ENCODE measurements at places on chromosomes 5 and 9. TPM values are rescaled to one million over a fixed set of nuclear protein-coding genes. Genes with fewer than 3 reads are reported as not detected.

DNA sequence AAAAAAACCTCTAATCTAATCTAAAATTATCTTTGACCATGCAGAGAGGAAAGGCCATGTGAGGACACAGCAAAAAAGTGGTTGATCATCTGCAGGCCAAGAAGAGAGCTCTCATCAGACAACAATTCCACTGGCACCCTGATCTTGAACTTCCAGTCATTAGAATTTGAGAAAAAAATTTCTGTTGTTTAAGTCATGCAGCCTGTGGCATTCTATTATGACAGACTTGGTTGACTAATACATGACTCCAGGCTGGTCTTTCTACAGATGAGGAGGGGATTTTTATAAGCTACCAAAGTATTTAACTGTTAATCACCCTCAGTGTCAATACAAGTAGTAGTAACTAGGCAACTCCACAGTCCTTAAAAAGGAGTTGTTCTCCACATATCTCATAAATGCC, 358.5 kb upstream of the RGMB start:
- DNase-seq, result peak; percentile 84

GRCh38 chr9:27367175-27367798, 70.3 kb upstream of the EQTN start:
- DNase-seq, result no peak

DNA sequence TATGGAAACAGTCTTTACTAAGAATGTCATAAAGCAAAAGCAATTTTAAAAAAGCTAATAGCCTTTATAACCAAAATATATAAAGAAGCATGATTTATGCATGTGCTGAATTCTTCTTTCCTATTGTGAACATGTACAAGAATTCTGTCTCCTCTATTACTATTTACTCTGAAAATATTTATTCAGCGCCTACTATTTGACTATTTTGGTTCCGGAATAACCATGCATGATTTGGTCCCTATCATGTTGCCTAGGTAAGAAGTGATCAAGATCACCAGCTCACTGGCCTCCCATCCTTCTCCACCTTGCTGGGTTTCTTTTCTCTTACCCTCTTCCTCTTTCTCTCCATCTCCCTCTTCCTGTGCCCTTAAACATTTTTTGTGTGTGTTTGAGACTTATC, 443.8 kb downstream of the SH3GL2 start:
- no peak for DNase-seq

DNA sequence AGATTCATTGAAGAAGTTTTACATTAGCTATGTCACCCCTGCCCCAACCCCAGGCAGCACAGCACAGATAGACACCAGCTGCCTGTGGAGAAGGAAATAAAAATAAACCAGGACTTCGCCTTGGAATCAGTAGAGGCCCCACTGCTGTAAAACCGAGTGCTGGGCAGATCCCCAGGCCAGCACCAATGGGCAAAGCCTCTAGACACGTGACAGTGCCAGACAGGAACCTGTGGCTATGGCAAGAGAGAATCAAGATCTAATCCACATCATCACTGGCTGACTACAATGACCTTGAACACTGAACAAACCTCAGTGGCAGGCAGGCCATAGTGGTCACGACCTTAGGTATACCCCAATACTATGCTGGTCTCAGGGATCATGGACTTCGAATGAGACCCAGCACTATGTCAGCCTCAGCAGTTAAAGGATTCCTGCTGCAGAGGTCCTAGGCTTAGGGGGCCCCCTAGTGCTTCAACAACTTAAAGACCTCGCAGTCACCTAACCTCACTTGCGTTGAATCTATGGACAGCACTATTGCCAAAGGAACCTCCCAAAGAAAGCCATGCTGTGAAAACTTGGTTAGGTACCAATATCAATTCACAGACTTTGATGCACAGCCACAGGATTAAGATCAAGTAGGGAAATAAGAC, 2118.6 kb upstream of the C9orf72 start:
- no peak for DNase-seq

DNA sequence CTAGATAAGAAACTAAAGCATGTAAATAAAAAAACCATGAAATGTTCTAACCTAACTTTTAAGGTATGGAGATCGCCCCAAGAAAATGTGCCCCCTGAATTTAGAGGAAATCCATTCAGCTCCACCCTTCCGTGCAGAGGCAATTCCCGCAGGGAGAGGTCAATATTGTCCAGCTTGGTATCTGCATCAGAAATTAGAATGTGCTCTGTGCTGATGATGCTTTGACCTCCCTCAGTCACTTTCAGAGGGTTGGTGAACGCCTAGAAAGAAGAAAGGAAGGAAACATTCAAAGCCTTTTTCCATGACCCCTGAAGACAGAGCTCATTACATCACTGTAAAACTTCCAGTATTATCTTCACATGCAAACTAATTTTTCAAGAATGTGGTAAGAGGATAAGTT, 91.0 kb downstream of the FREM1 start:
- DNase-seq, result no peak

DNA sequence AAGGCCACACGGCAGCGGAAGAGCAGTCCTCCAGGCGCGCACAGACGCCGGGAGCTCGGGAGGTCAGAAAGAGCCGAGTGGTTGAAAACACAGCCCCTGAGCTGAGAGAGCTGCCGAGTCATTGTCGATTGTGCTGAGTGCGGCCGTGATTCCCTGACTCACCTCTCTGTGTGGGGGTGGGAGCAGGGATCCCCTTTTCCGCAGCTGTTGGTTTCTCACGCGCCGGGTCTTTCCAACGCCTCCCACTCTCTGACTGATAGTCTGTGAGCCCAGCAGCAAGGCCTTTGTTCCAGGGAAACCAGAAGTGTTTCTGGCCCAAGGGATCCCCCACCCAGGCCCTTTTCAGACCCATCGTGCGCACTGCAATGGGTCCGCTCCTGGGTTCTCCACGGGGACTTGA, 97.3 kb downstream of the MRPL36 start:
- DNase-seq, result no peak

DNA sequence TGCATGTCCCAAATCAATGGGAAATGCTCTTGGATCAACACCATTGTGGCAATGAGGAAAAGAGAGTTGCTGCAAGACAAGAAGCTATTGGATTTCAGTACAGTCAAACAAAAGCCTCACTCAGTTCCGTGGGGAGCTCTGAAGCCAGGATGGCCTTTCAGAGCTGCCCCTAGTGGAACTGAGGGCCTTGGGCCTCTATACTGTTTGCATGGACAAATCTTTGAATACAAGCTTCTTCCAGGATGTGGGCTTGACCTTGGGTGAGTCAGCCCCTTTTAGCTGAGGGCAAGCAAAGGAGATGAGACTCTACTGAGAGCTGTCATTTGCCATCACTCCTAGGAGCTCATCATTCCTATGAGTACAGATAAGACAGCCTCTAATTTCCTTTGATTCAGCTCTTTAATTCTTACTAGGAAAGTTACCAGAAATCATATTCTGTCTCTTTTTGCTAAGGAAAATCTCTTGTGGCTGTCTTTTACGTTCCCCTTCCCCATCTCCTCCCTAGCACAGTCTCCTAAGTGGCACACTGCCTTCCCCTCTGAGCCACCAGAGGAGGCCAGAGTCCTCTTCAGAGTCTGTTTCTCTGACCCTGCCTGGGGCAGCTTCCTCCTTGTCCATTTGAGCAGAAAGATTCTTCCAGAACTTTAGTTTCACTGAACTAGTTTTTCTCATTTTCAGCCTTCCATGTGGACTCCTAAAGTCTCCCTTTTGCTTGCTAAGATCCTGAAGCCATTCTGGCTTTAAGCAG, 168.8 kb upstream of the POC5 start:
- peak; percentile 52 for DNase-seq

GRCh38 chr5:73859696-73860095, 233.7 kb downstream of the ARHGEF28 start:
- no peak for DNase-seq

Gene ADGRD2
- not detected for total RNA-seq

DNA sequence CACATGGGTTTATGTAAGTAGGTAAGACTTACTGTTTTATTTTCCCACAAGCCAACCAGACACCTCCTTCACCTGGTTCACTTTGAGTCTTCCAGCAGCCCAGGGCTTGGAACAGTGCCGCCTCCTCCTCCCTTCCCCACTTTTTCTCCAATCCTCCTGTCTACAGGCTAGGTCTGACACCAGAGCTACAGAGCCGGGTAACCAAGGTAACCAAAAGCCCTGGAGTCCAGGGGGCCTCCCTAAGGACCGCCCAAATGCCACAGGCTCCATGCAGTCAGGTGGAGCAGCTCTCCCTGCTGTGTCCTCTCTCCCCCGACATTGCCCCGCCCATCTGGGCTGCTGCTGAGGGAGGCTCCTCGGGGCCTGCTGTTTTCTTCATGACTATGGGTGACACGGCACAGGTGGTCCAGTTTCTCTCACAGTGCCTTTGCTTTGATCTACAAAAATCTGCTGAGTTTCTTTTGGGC, 138.0 kb upstream of the EFNA5 start:
- no peak for DNase-seq

DNA sequence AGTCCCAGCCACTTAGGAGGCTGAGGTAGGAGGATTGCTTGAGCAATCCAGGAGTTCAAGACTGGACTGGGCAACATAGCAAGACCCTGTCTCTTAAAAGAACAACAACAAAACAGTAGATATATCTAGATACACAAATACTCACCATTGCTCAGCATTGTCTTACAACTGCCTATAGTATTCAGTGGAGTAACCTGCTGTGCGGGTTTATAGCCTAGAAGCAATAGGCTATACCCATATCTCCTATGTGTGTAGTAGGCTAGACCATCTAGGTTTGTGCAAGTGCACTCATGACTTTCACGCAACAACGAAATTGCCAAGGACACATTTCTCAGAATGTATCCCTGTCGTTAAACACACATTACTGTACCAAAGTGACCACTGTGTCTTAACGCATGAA, 44.7 kb downstream of the SLIT3 start:
- no peak for DNase-seq

DNA sequence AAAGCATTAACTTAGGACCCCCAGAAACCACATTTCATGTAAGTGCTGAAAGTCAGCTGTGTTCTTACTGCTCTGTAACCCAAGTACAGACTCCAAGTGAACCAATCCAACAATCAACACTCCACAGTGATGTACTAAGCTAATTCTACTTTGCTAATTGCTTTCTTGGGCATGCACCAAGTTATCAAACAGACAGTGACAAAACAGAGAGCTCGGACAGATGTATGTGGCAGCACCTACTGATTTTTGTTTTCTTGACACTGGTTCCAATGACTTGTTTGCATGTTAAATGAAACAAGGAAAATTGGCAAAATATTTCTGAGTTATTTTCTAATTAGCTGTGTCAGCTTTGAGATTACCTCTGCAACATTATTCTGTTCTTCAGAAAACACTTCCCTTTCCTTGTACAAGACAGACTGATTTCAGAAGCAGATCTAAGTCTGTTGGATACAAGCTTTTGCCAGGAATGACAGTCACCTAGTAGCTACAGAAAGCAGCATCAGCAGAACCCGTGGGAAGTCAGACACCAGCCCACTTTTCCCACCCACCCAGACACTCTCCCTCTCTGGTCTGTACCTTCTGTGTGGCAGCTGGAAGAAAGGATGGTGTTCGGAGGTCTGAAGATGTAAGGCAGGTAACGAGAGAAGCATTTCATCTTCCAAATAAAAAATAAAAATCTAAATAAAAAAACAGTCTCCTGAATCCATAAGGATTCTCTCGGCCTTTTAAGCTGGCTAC, 176.7 kb upstream of the PPP2R2B start:
- DNase-seq, result no peak

DNA sequence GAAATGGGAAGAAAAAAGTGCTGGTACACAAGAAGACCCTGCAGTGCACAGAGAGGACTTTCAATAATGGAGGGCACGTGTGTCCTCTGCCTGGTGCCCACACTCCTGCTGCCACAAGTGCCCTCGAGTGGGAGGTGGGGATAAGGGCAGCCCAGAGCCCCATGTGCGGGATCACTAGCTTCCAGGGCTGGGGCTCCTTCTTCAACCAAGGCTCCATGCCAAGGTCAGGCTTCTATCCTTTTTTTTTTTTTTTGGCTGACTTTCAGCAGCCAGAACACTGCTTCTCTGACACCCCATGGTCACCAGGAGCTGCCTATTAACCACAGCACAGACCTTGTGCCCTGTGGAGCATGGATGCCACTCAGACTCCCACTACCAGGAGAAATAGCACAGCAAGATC, 7.5 kb downstream of the ACSL6 start:
- DNase-seq, result no peak

- peak; percentile 38 for DNase-seq
These were observed 11.2 kb downstream of the FAM240B start for GRCh38 chr9:38708759-38709158.

Gene AQP7
- not detected for total RNA-seq

GRCh38 chr9:136189394-136190236, 15.3 kb downstream of the LHX3 start:
- DNase-seq, result no peak

GRCh38 chr5:132458226-132458560, 32.4 kb downstream of the IRF1 start:
- DNase-seq, result no peak

DNA sequence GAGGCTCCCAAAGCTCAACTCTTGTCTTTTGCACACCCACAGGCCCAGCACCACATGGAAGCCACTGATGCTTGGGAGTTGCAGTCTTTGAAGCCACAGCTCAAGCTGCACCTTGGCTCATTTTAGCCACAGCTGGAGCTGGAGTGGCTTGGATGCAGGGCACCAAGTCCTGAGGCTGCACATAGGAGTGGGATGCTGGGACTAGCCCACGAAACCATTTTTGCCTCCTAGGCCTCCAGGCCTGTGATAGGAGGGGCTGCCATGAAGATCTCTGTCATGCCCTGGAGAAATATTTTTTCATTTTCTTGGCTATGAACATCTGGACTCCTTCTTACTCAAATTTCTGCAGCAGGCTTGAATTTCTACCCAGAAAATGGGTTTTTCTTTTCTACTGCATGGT, 438.5 kb upstream of the TNC start:
- DNase-seq, result no peak

DNA sequence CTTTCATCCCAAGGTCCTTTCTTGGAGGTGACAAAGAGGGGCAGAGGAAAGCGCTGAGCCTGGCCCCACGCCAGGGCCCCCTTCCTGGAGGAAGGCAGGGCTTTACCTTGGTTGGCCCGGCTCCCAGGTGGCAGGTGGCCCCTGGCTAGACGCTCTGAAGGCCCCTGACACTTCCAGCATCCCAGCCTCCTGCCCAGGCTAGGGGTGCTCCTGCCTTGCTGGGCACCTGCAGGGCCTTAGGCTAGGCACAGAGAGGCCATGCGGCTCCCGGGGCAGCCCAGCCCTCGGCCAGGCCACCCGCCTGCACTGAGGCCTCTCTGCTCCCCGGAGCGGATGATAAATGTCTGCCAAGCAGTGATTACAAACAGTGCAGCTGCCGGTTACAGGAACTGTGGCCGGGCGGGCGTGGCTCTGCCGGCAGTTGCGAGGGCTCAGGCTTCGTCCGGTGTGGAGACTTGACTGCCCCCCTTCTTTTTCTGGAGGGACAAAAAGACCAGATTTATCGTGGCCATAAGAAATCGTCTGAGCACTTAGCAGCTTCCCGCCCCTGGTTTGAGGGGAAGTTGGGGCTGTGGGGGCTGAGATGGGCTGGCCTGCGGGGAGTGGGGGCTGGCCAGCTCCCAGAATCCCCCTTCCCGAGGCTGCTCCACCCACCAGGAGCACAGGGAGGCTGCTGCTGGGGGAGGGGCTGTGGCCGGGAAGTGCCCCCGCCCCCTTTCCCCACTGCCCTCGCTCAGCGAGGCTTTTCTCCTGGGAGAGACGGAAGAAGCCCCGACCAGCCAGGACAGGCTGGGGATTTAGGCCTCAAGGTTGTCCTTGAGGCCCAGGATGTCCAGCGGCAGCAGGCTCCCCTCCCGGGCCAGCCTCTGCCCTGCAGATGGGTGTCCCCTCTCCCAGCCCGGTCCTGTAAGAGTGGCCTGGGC, 31.6 kb upstream of the UBAC1 start:
- peak; percentile 78 for DNase-seq

- peak; percentile 55 for DNase-seq
These were observed 120.8 kb upstream of the MTAP start for GRCh38 chr9:21681641-21682040.

Gene SPATA31A3
- total RNA-seq, result not detected

GRCh38 chr5:138458384-138458783, 6.9 kb upstream of the EGR1 start:
- no peak for DNase-seq
